HFFc6 (cell line): ENCODE measurements at places on chromosomes 7 and 10. TPM values are rescaled to one million over a fixed set of nuclear protein-coding genes. Genes with fewer than 3 reads are reported as not detected.

BAMBI gene
- total RNA-seq: 2.0 to 2.2 TPM (median 2.1 TPM) in 3 replicates

DNA sequence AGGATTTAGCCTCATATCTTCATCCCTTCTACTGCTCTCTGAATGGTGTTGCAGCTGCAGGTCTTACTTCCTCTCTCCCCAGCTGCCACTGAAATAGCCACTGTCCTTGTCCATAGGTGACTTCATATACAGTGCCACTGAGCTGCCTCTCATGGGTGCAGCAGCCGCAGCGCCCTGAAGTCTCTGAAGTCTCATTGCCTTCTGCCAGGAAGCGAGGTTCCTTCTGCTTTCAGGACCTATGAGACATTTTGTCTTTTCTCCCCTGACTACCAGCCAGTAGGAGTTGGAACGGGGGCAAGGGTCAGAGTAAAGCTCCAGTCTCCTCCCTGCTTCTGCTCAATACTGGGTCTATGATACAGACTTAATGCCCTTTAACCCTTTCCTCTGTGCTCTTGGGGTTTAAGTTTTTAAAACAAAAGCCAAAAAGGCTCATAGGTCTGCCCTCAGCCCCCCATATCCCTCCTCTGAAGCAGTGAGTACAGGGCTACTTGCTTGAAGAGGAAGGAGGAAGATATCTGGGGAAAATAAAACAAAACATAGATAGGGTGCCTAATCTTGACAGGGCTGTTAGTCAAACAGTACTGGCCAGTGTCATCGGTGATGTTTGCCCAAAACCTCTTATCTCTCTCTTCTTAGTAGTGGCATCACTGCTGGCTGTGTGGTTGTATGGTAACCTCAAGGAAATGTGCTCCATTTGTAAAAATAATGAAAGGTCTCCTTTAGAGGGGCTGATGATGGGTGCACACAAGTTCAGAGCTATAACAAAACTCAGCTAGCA, 7.1 kb downstream of the PLCE1 start:
- DNase-seq: no peak

TMEM213 gene
- not detected in 3 replicates for total RNA-seq

DNA sequence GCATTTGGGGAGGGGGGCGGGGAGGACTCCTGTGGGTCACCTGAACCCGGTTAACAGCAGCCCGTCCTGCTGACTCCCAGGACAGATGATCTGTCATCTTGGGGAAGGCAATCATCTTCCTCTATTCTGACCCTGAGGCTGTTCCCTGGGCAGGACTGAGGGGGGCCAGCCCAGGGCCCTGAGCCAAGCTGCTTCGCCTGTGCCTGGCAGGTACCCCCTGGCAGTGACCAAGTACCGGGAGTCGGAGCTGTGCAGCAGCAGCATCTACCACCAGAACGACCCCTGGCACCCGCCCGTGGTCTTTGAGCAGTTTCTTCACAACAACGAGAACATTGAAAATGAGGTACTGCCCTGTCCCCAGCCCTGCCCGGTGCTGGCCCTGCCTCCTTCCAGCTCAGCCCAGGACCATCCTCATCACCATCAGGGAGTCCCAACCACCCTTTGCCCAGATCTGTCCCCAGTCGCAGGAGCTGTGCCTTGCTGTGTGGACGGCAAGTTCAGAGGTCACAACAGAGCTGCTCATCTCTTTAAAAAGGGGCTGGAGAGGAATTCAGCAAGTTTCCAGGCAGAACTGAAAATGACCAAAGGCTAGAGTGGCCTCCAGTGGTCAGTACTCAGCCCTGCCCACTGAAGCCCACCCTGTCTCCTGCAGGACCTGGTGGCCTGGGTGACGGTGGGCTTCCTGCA, 8.1 kb downstream of the AOC1 start:
- DNase-seq: no peak

NFE2L3 gene
- total RNA-seq: 2.5 to 8.2 TPM (median 6.2 TPM) in 3 replicates

TMEM178B gene
- total RNA-seq: 2.9 to 8.4 TPM (median 3.6 TPM) in 3 replicates

GPR37 gene
- not detected in 3 replicates for total RNA-seq

DNA sequence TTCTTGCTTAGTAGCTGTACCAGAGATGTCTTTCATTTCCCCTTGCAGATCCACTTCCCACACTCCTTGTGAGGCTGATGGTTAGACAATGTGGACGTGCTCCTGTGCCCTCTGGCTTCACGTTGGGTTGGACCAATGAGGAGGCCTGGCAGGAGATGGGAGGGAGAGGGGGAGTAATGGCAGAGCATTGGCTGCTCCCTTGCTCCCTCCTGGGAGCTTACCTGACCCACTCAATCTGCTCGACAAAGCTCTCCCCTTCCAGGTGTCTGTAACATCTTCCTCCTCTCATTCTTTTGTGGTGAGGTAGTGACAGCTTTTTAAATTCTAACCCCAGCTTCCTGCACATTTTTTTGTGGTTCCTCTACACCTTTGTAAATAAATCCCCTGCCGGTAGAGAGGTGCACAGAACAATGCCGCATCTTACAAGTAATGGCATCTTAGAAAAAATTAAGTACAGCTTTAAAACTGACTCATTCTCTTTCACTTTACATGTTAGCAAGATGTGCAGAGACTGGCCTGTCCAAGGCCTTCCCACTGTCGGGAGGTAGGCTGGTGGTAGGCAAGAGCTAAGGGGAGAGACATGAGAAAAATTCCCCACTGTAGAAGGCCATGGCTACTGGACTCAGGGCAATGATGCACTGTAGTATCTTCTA, 134.3 kb downstream of the HTR7 start:
- no peak for DNase-seq

- no peak for DNase-seq
Observed at GRCh38 chr10:75037171-75038153, 74.0 kb upstream of the SAMD8 start.

DNA sequence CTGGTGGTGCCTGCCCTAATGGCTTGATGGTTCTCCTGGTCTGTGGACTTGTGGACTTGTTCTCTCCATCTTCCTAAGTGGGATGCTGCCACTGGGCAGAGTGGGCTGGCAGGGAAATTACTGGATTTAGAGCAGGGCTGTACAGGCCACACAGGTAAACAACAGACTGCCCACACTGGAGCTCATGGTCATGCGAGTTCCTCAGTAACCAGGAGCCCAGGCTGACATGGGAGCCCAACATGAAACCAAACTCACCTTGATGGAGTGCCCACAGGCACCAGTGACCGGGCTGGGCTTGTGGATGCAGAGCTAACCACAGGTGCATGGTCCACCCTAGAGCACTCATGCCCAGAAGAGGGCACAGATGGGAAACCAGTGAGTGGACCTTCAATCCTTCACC, 116.7 kb downstream of the SLIT1 start:
- no peak for DNase-seq

DNA sequence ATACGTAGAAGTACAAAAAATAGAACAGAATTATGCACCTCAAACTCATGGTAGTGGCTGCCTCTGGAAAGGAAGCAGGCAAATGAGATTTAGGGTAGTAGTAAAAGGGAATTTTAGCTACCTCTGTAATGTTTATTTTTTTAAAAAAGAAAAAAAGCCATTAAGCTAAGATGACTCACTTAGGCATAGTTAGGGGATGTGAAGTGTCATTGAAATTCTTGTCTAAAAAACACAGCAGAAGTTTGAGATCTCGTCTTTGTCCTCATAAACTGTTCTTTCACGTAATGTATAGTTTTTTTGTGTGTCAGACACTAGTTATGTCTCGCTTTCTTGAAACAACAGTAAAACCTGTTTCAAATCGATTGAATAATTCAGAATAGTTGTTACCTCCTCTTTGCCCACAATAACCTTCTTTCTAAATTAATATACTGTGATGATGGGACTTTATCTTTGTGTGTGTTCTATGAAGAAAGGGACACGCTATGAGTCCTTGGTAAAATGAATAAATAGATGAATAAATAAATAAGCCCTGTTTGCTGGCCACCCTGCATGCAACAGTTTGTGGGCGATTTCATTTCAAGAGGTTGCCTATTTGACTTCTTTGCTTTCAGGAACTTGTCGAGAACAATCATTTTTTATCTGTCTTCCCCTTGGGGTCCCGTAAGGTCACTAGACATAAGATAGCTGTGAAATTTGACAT, 14.5 kb upstream of the FBXW4 start:
- DNase-seq: no peak

TFEC gene
- total RNA-seq: 0.11 TPM in 1 of 3 replicates, not detected in the others

WAPL gene
- 29.5 to 33.7 TPM (median 31.6 TPM) in 3 replicates for total RNA-seq

COX15 gene
- total RNA-seq: 36.7 and 37.9 TPM in 2 replicates

TMEM270 gene
- total RNA-seq: not detected in 3 replicates

DNA sequence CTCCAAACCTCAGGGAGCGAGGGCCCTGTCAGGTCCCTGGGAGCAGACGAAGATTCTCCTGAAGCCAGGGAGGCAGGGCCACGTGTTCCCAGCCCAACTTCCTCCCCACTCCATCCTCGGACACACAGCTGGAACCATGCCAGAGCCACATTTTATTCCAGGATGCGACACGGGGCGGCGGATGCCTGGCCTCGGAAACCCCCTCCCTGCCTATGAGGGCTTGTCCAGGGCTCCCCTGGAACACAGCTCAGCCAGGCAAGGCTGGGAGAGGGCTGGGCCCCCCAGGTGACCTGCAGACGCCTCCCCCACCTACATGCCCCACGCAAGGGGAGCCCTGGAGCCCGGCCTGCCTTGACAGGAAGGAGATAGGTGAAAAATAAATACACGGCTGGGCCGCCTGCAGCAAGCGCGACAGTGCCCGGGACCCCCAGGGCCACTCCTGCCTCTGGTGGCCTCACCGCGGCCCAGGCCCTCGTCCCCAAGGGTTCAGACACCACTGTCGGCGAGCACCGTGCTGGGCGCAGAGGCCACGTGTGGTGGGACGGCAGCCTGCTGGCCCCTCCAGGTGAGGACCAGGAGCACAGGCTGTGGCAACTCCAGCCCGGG, 21.5 kb downstream of the GET4 start:
- DNase-seq: no peak

- DNase-seq: no peak
Observed at GRCh38 chr7:143811-144453, 48.4 kb upstream of the FAM20C start.

FAM13C gene
- total RNA-seq: not detected in 3 replicates

GRCh38 chr7:132750530-132751217, 174.4 kb upstream of the PLXNA4 start:
- DNase-seq: no peak

DNA sequence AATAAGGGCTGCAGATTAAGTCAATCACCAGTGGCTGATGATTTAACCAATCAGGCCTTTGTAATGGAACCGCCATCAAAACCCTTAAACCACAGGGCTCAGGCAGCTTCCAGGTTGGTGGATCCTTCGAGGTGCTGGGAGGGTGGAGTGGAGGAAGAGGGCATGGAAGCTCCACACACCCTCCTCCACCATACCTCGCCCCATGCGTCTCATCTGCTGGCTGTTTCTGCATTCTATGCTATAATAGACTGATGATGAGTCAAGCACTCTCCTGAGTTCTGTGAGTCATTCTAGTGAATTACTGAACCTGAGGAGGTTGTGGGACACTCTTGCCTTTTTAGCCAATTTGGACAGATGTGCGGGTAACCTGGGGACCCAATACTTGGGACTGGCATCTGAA, 43.9 kb downstream of the CHST15 start:
- DNase-seq: peak; percentile 41

- DNase-seq: no peak
Observed at GRCh38 chr7:83640731-83641537, 8.0 kb downstream of the SEMA3E start.

OR6V1 gene
- not detected in 3 replicates for total RNA-seq

- no peak for DNase-seq
Observed at GRCh38 chr7:150688630-150689029, 3.1 kb downstream of the GIMAP2 start.

GRCh38 chr10:19977097-19977521, 160.9 kb downstream of the PLXDC2 start:
- DNase-seq: no peak

GRCh38 chr7:44431091-44431608, 59.3 kb downstream of the NUDCD3 start:
- no peak for DNase-seq

- DNase-seq: no peak
Observed at GRCh38 chr7:121741896-121742295, 131.1 kb upstream of the PTPRZ1 start.

WEE2 gene
- not detected in 2 replicates for total RNA-seq

SLC35G1 gene
- 5.2 to 7.2 TPM (median 5.6 TPM) in 3 replicates for total RNA-seq

DNA sequence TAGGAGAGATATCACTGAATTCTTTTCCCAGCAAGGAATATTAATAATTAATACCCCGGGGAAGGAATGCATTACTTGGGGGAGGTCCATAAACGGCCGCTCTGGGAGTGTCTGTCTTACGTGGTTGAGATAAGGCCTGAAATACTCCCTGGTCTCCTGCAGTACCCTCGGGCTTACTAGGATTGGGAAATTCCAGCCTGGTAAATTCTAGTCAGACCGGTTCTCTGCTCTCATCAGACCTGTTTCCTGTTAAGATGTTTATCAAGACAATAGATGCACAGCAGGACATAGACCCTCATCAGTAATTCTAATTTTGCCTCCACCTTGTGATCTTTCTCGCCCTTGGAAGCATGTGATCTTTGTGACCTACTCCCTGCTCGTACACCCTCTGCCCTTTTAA, 162.8 kb upstream of the KCND2 start:
- no peak for DNase-seq

CC2D2B gene
- total RNA-seq: not detected in 3 replicates

UCN3 gene
- not detected in 3 replicates for total RNA-seq

GRCh38 chr7:55087521-55087961, 68.7 kb downstream of the EGFR start:
- no peak for DNase-seq

DNA sequence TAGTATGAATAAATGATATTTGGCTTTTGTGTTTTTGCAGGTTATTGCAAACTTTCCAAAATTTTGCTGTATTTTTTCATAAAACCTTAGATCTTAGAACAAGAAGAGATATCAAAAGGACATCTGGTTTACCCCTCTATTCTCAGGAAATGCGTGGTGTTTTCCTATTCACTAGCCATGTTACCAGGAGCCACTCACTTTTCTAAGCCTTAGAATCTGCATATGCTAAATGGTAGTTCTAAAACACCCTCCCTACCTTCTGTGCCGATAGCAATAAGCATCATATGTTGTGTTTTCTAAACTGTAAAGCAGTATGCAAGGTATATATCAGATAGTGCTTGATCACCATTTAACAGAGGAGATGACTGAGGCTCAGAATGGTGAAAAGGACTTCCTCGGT, 715.0 kb upstream of the CELF2 start:
- DNase-seq: no peak

- peak; percentile 90 for DNase-seq
Observed at GRCh38 chr10:96089670-96090462, 40.2 kb upstream of the ZNF518A start.

DNA sequence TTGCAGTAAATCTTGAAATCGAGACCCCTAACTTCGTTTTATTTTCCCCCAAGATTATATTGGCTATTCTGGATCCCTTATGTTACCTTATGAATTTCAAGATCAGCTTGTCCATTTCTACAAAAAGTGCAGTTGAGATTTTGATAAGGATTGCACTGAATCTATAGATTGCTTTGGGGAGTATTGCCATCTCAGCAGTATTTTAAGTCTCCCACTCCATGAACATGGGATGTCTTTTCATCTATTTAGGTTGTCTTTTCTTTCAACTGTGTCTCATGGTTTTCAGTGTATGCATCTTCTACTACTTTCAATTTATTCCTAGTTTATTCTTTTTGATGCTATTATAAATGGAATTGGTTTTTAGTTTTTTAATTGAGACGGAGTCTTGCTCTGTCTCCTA, 89.6 kb downstream of the EZH2 start:
- no peak for DNase-seq
